ENCODE measurements at places on chromosomes 3 and 15.
A peak's percentile ranks its signal among the peaks of the same experiment; 100 is the strongest.

GRCh38 chr3:40497288-40497687 is 8.6 kb upstream of the ZNF620 start:
- no peak for DNase-seq

GRCh38 chr3:117286488-117286887 is 576.9 kb downstream of the TUSC7 start:
- DNase-seq: no peak

DNA sequence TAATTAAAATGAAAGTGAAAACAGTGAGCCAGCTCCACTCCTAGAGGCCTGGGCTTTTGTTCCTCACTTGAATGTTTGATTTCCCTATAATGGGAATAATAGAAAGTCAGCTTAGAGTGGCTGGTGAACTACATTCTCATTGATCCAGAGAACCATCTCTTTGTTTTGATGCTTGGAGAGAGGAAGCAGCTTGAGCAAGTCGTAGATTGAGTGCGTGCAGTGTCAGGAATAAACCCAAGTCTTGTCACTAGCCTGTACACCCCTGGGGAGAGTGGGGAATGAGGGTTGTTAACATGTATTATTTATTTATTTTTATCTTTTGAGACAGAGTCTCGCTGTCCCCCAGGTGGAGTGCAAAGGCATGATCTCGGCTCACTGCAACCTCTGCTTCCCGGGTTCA is 885 bp upstream of the LSG1 start:
- DNase-seq: peak; percentile 4

- peak; percentile 39 for DNase-seq
These were observed 14.1 kb downstream of the IL17RD start for GRCh38 chr3:57151021-57151449.

- no peak for DNase-seq
These were observed 61.7 kb downstream of the STRIT1 start for GRCh38 chr3:155231792-155232191.

- DNase-seq: peak; percentile 70
These were observed 167.7 kb downstream of the LRTM1 start for GRCh38 chr3:54760201-54760600.

DNA sequence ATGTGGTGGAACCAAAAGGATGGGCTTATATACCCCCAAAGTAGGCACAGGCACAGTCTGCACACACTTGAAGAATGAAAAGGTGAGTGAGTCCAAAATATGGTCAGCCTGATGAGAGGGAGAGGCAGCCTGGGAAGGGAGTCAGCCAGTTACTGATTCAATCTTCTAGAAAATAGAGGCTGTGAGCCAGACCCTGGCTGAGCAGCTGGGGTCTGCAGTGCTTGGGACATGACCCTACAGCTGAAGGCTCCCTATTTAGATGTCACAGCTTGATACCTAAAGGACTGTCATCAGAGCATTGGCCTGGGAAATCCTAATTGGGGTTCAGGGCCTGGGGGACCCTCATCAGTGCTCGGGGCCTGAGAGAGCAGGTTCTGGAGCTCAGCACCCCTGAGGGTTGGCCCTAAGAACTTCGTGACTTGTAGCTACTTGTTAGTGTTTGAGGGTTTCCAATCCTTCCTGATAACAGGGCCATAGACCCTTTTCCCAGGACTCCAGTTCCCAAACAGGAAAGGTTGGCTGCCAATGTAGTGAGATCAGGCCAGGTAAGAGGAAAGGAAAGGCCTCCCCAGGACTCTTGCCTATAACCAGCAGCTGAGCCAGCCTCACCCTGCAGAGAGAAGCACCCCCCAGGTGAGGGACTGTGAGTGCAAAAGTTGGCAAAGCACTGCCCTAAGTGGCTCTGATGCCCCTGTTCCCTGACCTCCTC is 54.7 kb upstream of the SLCO2A1 start:
- no peak for DNase-seq

GRCh38 chr15:48334260-48334659 is 3.0 kb downstream of the DUT start:
- DNase-seq: no peak

DNA sequence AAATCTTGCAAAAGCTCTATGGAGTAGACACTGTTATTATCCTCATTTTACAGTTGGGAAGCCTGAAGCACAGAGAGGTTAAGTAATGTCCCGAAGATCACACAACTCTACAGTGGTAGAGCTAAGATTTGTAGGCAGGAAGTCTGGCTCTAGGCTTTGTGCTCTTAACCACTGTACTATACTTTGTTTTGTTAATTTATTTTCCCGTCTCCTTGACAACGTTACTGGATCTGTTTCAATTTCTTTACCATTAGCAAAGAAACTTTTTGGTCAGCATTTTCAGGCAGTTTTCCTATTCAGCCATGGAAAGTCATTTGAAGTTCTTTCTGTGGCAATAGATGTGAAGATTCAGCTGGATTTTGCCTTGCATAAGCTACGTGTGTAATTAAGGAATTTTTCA is 51.7 kb downstream of the OTOL1 start:
- DNase-seq: peak; percentile 4

- DNase-seq: peak; percentile 17
These were observed 4.6 kb upstream of the RTP2 start for GRCh38 chr3:187706971-187707370.

DNA sequence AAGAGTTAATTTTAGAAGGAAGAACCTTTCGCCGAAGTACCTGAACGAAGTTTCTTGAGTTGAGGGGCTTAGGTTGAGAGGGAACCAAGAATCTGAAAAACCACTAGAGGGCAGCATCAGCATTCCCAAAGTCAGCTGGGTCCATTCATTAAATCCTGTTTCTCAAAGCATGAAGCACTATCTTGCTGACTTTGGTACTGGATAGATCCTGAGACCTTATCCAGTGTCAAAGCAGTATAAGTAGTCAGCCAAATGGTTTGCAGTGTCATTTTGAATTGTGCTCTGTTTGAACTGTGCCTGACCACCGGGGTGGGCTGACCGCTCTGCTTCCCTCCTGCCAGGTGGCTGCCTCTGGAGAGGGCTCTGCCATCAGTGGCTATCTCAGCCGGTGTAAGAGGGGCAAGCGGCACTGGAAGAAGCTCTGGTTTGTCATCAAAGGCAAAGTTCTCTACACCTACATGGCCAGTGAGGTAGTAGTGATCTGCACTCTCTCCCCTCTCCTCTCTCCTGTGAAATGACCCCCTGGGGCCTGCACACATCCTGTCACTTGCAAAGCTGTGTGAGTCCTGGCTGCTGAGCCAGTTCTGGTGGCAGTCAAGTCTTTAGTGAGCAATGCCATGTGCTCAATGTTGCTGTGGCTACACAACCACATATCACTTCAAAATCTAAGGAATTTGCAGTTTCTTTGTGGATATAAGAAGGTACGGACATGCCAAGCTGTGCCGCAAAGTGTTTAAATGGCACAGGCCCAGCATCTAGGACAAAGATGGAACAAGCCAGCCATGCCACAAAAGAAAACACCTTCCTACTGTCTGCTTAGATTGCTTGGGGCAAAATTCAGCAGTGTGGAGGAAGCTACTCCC is 21.4 kb upstream of the NR2C2 start:
- peak; percentile 58 for DNase-seq

DNA sequence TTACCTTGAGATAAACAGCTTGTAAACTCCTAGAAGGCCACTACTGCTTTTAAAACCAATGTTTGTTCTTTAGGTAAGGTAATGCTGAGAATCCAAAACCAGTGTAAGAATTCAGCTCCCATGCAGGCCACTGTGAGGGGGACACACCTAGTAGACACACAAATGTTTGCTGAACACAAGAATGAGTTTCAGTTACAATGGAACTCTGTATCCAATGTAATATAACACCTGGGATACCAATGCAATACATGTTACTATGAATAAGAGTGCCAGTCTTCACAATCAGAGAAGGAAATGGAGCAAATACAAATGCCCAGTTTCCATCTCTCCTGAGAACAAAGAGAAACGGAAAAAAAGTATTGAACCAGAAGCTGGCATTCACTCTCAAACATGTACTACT is 65.9 kb downstream of the IGF2BP2 start:
- no peak for DNase-seq

- DNase-seq: peak; percentile 95
These were observed 194.7 kb downstream of the LPP start for GRCh38 chr3:188348435-188349244.

- no peak for DNase-seq
These were observed 138.6 kb upstream of the TSC22D2 start for GRCh38 chr3:150269526-150269925.

DNA sequence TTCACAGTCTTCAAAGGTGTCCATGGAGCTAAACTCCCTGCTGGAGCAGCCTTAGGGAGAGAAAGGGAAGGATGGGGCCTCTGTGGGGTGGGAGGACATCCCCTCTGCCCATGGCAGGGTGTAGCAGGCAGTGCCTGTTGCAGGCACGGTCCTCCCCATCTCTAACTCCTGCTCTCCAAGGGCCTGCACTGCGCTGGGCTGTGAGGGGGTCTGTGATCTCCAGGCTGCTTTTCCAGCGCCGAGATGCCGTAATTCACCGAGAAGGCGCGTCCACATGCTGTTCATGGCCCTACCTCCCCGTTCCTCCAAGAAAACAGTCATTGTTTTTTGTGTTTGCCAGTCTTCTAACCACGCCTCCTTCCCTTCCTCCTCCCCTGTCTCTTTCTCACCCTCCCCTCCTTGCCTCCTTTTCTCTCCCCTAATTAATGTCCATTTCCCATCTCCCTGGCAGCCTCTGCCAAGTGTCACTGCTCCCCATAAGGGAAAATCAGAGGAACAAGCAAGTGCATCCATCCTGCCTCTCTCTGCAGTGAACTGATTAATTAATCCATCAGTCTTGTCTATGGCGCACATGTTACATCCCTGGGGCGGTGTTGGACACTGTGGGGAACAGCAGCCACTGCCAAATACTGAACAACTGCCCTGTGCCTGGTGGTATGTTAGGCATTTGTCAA is 17.7 kb upstream of the LAMP3 start:
- DNase-seq: no peak

GRCh38 chr15:70061696-70062270 is 35.9 kb downstream of the TLE3 start:
- no peak for DNase-seq

DNA sequence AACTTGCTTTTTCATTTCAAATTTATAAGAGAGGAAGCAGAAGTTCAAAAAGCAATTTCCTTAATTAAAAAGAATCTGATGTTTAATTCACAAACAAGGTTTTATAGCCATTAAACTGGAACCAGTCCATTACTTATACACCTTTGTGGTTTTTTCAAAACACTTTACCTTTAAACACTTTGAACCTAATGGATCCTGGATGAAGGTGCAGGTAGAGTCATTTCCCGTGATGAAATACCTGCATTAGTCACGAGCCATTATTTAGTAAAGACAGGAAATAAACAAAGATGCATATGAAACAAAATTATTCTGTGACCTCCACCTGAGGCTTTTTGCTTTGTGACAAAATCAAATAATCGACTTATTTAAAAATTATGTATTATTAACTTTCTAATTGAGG is 341.7 kb upstream of the UBE2E2 start:
- no peak for DNase-seq

GRCh38 chr15:78859971-78860719 is 12.5 kb upstream of the MORF4L1 start:
- peak; percentile 96 for DNase-seq

GRCh38 chr3:178320456-178321351 is 215.5 kb upstream of the KCNMB2 start:
- DNase-seq: peak; percentile 69

DNA sequence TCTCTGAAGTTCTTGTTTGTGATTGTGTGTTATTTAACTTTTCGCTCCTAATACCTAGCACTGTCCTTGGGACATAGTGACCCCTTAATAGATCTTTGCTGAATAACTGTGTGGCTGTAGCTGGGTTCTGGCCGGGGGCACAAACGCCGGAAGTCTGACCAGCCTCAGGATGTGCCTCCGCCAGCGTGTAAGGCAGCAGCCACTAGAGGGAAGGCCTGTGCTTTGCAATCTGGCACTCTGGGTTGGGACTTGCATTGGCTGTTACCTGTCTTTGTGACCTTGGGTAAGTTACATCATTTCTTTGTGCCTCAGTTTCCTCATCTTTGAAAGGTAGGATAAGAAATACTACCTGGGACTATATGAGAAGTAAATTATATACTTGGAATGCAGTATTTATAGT is 158.7 kb downstream of the GHSR start:
- DNase-seq: no peak

DNA sequence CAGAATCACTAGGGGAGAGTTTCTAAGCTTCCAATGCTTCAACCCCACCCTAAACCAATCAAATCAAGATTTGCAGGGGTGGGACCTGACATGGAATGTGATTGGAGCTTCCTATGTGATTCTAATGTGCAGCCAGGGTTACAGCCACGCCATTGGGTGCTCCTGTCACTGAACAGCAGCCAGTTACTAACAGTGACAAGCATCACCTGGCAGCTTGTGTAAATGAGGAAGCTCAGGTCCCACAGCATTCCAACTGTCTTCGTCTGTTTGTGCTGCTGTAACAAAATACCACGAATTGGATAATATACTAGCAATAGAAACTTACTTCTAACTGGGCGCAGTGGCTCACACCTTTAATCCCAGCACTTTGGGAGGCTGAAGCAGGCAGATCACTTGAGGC is 294.9 kb downstream of the SHQ1 start:
- DNase-seq: no peak

DNA sequence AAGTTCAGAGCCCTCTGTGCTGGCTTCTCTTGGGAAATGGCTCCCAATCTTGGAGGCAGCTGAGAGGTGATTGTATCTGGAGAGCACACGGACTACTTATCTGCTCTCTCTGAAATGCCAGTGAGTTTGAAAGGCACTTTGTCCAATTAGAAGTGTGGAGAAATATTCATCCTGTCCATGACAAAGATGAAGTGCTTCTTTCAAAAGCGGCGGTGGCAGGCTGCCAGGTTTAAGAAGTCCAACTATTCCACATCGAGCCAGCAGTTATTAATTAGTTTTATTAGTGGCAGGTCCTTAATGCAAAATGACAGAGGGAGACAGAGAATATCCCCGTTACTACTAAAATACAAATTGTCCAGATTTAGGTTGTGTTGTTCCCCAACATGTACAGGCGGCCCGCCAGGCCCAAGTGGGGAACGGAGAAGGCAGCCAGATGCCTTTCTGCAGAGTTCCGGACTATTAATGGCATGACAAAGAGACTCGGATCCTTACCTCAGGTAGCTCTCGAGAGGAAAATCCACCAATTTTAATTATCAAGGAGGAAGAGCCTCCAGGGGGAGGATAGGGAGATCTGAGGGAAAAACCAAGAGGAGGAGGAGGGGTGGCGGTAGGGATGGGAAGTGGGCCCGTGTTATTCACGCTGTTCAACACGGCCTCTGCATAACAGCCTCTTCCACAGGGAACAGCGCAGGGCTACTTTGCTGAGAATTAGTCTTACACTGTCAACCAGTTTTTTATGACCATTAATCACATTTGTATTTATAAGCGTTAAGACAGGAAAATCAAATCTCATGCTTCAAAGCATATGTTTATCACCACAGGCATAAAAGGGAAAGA is 42.0 kb downstream of the RORA start:
- peak; percentile 5 for DNase-seq

GRCh38 chr3:11282250-11283138 is 10.3 kb downstream of the ATG7 start:
- DNase-seq: no peak

DNA sequence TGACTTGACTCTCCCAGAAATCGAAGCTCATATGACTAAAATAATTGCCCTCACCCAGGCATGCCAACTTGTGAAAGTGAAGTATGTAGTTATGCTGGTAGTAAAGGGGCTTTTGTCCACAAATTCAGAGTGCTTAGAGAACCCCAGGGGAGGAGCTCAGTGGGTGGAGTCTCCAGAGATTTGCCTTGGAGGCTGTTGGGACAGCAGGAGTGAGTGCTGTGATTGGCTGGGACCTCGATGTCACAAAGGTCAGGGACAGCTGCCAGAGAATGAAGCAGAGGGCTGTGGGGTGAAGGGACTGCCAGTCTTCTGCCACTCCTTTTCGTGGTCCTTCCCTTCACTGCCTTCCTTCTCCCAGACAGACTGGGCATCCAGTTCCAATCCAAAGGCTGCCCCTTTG is 49.8 kb downstream of the ZNF445 start:
- no peak for DNase-seq

- DNase-seq: no peak
These were observed 74.6 kb downstream of the GTPBP8 start for GRCh38 chr3:113065336-113065735.

All from fibroblast of skin of back (primary cell).